Naive thymus-derived CD4-positive, alpha-beta T cell (primary cell): ENCODE measurements at places on chromosomes 1 and 21. TPM values are rescaled to one million over a fixed set of nuclear protein-coding genes. Genes with fewer than 3 reads are reported as not detected.

Gene ZNF648
- total RNA-seq, result not detected

Gene IL22RA1
- not detected for total RNA-seq

Gene LCE1C
- total RNA-seq, result not detected

Gene NSL1
- total RNA-seq, result 37.7 TPM

Gene TMEM81
- 8.9 TPM for total RNA-seq

Gene JAM2
- not detected for total RNA-seq

Gene OXCT2
- 0.24 and 0.36 TPM in 2 replicates for total RNA-seq

Gene DISC1
- 14.0 and 17.1 TPM in 2 replicates for total RNA-seq

Gene SLAMF1
- total RNA-seq, result 90.3 and 90.8 TPM in 2 replicates

Gene ALDH4A1
- total RNA-seq, result 1.3 TPM

Gene LRRN2
- not detected for total RNA-seq

Gene PI4KB
- total RNA-seq, result 86.3 TPM

Gene IL6R
- 91.6 TPM for total RNA-seq

Gene WNT2B
- 0.94 TPM for total RNA-seq

Gene CCDC190
- total RNA-seq, result not detected

Gene AMY2A
- total RNA-seq, result not detected

Gene CASP9
- 14.7 TPM for total RNA-seq

Gene TTC24
- total RNA-seq, result 2.8 TPM

Gene HHIPL2
- 0.24 TPM for total RNA-seq

Gene RGS13
- not detected in 2 replicates for total RNA-seq

Gene TNFRSF1B
- 278 and 284 TPM in 2 replicates for total RNA-seq

Gene PTPN22
- total RNA-seq, result 75.1 and 76.7 TPM in 2 replicates

Gene NCDN
- total RNA-seq, result 19.4 TPM

Gene MNDA
- 4.5 TPM for total RNA-seq

Gene LAMC1
- total RNA-seq, result 0.24 TPM

Gene KCNK1
- not detected for total RNA-seq

Gene OR2T35
- total RNA-seq, result not detected in 2 replicates

Gene HPCAL4
- 49.0 TPM for total RNA-seq

Gene HOOK1
- total RNA-seq, result 28.5 TPM

Gene SYT11
- total RNA-seq, result 13.5 TPM

Gene WNT3A
- not detected for total RNA-seq

Gene SH3D21
- 3.2 TPM for total RNA-seq

Gene SOX13
- 0.24 TPM for total RNA-seq

Gene GPR37L1
- total RNA-seq, result not detected

Gene UBE2U
- total RNA-seq, result not detected

Gene PTCH2
- total RNA-seq, result 1.4 TPM
